Activated naive CD8-positive, alpha-beta T cell treated with anti-CD3 and anti-CD28 coated beads, Interleukin-2, amount 10 ng/mL, durations not matched to agents 7 days and 5 days (primary cell): ENCODE measurements at places on chromosomes 2 and 18.
A peak's percentile ranks its signal among the peaks of the same experiment; 100 is the strongest.

DNA sequence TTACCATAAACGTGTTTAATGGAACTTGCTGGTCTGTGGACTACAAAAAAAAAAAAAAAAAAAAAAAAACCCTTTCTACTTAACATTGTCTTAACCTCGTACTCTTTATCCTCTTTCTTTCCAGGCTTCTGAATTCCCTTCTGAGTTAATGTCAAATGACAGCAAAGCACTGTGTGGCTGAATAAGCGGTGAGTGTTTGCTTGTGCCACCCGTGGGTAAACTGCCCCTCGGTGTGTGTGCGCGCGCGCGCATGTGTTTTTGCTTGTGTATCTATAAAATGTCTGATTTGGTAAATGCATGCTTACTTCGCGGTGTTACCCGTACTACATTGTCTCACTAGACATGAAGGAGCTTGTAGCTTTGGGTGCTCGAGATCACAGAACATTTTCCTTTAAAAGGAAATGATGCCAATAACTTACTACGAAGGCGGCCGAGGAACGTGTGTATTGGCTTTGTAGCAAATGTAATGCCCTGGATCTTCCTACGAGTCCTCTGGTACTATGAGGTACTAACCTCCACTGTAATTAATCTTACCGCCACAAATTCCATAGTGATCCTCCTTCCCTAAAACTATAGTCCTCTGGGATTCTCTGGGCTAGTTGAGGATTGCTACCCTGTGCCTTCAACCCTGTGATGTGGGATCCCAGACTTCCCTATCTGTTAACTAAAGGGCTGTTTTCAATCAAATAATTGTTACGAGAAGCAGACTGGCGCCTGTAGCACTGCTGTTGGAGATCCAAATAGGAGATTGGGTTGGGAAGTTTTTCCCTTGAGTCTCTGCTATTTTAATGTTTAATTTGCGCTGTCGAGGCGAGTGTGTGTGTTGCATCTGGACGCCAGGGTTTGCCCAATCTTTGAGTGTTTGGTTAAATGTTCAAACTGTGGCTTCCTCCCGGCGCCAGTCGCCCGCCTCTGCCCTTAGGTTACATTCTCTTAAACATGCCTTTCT is 1.1 kb downstream of the ID2 start:
- H3K4me1 ChIP-seq, result peaks cover 24% of the 10 kb centered on the region
- DNase-seq, result no peak
- H3K36me3 ChIP-seq, result peaks cover 22% of the 10 kb centered on the region
- H3K27me3 ChIP-seq, result peaks cover 4% of the 10 kb centered on the region

- H3K4me3 ChIP-seq, result no peak overlapping the region
- no peak for DNase-seq
- H3K36me3 ChIP-seq, result no peaks in the 10 kb centered on the region
Measured at GRCh38 chr2:9821805-9822445, 21.3 kb upstream of the TAF1B start.

GRCh38 chr2:108933691-108934117 is 55.3 kb downstream of the EDAR start:
- H3K36me3 ChIP-seq, result no peaks in the 10 kb centered on the region
- no peak overlapping the region for H3K27ac ChIP-seq
- no peak overlapping the region for H3K4me3 ChIP-seq

DNA sequence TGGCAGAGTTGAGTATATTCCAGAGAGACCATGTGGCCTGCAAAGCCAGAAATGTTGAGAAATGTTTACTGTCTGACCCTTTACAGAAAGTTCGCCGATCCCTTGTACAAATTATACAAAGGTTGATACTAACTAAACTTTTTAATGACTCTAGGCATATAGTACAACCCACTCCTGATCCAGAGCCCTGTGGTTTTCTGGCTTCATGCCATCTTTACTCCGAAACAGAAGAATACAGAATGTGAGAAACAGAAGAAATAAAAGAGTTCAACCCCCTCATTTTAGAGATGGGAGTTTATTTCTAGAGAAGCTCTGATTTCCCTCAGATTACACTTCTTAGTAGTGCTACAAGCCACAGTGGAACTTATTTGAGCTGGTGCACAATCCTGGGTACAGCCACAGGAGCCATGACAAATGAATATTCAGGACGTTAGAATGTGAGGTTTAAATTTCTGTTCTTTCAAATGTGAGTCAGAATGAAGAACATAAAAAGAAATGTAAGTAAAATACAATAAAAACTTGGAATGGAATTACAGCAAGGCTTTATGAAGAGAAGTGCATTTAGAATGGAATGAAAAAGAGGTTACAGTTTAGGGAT is 38.0 kb upstream of the SMCHD1 start:
- no peaks in the 10 kb centered on the region for H3K27me3 ChIP-seq
- H3K27ac ChIP-seq, result peak overlapping the region; percentile 25
- no peak overlapping the region for H3K4me3 ChIP-seq

- peaks cover 4% of the 10 kb centered on the region for H3K27me3 ChIP-seq
- peaks cover 9% of the 10 kb centered on the region for H3K36me3 ChIP-seq
- H3K4me3 ChIP-seq, result peak overlapping the region; percentile 93
- H3K4me1 ChIP-seq, result peaks cover 26% of the 10 kb centered on the region
Measured at GRCh38 chr2:75710220-75710576, 517 bp downstream of the GCFC2 start.

GRCh38 chr18:23257686-23258565 is 122.6 kb downstream of the CABLES1 start:
- DNase-seq, result no peak
- no peak overlapping the region for H3K27ac ChIP-seq
- peaks cover 5% of the 10 kb centered on the region for H3K36me3 ChIP-seq
- H3K27me3 ChIP-seq, result no peaks in the 10 kb centered on the region
- peaks cover 30% of the 10 kb centered on the region for H3K4me1 ChIP-seq

- peaks cover 36% of the 10 kb centered on the region for H3K4me1 ChIP-seq
- no peak overlapping the region for H3K27ac ChIP-seq
- DNase-seq, result no peak
- H3K27me3 ChIP-seq, result no peaks in the 10 kb centered on the region
Measured at GRCh38 chr2:85930129-85931124, 41.6 kb upstream of the ST3GAL5 start.

- DNase-seq, result no peak
- no peak overlapping the region for H3K27ac ChIP-seq
- peaks cover 2% of the 10 kb centered on the region for H3K36me3 ChIP-seq
- no peak overlapping the region for H3K4me3 ChIP-seq
- H3K27me3 ChIP-seq, result peaks cover 2% of the 10 kb centered on the region
- peaks cover 1% of the 10 kb centered on the region for H3K4me1 ChIP-seq
Measured at GRCh38 chr2:46042207-46042637, 255.0 kb upstream of the EPAS1 start.

- H3K4me3 ChIP-seq, result no peak overlapping the region
- no peaks in the 10 kb centered on the region for H3K36me3 ChIP-seq
- DNase-seq, result no peak
- H3K27ac ChIP-seq, result no peak overlapping the region
Measured at GRCh38 chr2:100782380-100782878, 37.5 kb upstream of the NPAS2 start.

DNA sequence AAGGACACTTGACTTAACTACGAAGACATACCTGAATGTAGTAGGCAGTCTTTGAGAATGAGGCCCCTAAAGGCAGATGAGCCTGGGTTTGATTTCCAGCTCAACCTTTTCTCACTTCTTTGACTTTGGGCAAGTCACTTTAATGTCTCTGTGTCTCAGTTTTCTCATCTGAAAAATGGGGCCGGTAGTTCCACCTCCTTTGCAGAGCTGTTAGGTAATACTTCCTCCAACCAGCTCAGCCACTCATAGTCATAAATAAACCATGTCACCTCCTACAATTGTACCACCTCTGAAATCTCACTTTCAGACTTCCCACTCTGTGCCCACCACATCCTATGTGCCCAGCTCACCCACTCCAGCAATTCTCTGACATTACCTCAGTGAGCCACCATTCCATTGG is 10.4 kb downstream of the ARHGAP25 start:
- peaks cover 78% of the 10 kb centered on the region for H3K4me1 ChIP-seq
- peaks cover 39% of the 10 kb centered on the region for H3K36me3 ChIP-seq
- H3K4me3 ChIP-seq, result peak overlapping the region; percentile 54
